Hematopoietic multipotent progenitor cell (in vitro differentiated cells): ENCODE measurements at places on chromosomes 4 and X.
A peak's percentile ranks its signal among the peaks of the same experiment; 100 is the strongest.

- DNase-seq = no peak
Measured at GRCh38 chrX:101219116-101219863, at the start of gene DRP2. TSS of gene DRP2 (plus strand) at chrX:101219786. CDS start at chrX:101231648, 11,862 bp downstream.

DNA sequence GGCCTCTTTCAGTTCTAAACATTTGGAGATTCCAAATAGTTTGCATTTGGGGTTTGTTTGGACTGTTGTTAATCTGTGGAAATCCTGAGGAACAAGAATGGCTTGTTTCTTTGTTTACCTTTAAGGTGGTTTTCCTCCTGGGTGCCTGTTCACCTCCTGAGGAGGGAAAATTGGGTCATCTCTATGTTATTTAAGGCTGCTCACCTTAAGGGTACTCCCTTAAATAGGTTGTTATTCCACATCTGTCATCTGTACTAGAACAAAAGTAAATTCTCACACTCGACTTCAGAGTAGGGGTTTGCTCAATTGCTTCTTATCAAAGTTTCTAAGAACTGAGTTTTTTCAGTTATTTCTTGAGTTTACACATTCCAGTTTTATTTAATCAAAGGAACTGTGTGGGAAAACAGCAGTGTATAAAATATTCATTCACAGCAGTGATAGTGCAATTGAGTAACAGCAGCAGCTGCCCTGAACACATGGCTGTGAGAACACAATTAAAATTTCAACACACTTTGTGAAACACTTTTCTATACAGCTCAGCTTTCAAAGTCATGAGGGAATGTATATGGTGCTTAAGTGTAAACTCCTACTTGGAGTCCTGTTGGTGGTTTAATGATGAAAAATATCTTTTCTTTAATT, 238.5 kb upstream of the PGRMC2 start:
- no peak for DNase-seq

DNA sequence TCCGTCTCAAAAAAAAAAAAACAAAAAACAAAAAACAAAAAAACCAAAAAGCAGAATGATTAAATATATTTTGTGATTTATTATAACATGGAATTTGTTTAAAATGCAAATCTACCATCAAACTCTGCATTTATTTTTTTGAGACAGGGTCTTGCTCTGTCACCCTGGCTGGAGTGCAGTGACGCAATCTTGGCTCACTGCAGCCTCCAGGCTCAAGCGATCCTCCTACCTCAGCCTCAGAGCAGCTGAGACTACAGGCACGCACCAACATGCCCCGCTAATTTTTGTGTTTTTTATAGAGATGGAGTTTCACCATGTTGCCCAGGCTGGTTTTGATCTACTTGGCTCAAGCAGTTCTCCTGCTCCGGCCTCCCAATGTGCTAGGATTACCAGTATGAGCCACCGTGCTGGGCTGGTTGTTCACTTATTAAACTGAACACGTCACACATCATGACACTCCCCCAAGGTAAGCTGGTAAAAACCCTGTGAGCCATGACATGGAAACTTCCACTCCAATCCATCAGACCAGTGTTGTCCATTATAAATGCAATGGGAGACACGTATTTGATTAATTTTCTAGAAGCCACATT, 45.7 kb downstream of the RBM47 start:
- no peak for DNase-seq

DNA sequence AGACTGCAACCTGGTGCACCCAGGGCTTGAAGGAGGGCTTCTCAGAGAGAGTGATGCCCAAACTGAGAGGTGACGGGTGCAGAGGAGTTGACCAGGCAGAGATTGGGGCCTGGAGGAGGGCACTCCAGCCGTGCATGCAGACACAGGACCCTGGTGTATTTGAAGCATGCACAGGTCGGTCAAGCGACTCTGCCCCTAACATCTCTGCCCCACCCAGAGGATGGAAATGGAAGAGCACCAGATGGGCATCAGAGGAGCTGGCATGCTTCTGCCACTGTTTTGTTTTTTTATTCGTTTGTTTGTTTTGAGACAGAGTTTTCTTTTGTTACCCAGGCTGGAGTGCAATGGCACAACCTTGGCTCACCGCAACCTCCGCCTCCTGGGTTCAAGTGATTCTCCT, 320.9 kb downstream of the EVC2 start:
- DNase-seq = no peak

DNA sequence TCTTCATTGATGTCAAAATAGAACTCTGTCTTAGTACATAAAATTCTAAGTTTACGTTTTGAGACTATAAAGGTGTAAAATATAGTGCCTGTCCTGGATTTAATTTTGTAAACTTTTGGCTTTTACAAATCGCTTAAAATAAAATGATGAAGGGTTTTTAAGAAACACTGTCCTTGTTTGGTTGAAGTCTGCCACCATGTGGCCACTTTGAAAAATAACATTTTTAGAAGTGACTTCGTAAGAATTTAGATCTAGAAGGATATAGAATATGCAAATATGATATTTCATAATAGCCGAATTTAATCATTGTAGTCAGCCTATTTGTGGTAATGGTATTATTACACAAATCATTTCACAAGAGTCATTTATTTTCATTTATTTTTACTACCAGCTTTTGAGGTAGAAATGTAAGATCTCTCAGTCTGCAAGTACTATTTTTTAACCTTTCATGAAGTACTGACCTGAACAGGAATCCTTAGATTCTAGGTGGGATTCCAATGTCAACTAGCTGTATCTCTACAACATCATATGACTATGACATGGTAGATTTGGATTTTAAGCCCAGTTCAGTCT, 31.0 kb upstream of the FAT4 start:
- DNase-seq = peak; percentile 8

- DNase-seq = peak; percentile 94
Measured at GRCh38 chr4:39469429-39470077, 10.7 kb downstream of the LIAS start.

GRCh38 chr4:93982255-93982654, 153.7 kb downstream of the ATOH1 start:
- no peak for DNase-seq

GRCh38 chr4:101972791-101973190, 182.3 kb downstream of the BANK1 start:
- DNase-seq = no peak

GRCh38 chr4:101956068-101956825, 165.7 kb downstream of the BANK1 start:
- no peak for DNase-seq

DNA sequence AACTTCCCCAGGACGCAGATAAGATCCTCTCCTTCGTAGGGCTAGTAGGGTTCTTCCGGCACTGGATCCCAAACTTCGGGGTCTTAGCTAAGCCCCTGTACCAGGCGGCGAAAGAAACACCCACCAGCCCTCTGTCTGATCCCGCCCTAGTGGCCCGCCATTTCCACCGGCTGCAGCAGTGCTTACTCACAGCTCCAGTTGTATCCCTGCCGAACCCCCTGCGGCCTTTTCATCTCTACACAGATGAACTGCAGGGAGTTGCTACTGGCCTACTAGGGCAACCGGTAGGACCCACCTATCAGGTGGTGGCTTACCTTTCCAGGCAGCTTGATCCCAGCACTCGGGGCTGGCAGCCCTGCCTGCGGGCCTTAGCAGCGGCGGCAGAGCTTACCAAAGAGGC, 961.2 kb downstream of the RPA4 start:
- DNase-seq = no peak

DNA sequence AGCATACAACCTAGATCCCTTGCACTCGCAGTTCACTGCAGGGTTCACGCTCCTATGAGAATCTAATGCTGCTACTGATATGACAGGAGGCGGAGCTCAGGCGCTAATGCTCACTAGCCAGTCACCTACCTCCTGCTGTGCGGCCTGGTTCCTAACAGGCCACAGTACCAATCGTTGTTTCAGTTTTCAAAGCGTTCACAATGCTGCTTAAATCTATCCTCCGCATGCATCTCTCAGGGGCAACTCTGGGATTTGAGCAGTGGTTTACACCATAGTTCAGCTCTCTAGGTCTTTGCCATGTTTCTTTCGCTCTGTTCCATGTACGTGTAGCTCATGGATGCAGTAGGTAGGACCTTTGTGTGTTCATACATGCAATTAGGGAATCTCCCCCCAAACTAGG, 47.2 kb downstream of the CLOCK start:
- DNase-seq = no peak

GRCh38 chrX:12790885-12791256, 341 bp upstream of the PRPS2 start:
- no peak for DNase-seq

DNA sequence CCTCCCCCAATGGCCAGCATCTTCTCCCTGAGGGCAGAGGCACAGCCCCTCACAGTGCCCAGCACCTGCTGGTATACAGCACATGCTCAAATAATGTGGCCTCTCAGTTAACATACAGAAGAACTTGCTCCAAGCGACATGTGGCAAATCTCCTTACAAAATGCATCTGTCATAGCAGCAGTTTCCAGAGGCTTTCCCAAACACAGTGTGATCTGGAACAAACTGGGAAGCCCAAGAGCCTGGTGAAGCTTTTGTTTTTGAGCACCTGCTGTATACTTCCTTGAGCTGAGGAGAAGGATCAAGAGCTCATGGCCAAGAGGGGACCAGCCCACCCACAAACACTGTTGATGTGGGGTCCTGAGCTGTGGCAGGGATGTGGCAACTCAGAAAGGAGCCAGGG, 34.8 kb upstream of the HTRA3 start:
- no peak for DNase-seq

DNA sequence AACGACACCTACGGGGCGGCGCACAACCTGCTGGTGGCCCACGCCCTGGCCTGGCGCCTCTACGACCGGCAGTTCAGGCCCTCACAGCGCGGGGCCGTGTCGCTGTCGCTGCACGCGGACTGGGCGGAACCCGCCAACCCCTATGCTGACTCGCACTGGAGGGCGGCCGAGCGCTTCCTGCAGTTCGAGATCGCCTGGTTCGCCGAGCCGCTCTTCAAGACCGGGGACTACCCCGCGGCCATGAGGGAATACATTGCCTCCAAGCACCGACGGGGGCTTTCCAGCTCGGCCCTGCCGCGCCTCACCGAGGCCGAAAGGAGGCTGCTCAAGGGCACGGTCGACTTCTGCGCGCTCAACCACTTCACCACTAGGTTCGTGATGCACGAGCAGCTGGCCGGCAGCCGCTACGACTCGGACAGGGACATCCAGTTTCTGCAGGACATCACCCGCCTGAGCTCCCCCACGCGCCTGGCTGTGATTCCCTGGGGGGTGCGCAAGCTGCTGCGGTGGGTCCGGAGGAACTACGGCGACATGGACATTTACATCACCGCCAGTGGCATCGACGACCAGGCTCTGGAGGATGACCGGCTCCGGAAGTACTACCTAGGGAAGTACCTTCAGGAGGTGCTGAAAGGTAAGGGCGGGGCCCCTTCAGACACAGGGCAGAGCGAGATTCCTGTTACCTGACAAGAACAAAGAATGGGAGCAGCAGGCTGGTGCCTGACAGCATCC, 11.7 kb downstream of the RPL9 start:
- DNase-seq = peak; percentile 84

DNA sequence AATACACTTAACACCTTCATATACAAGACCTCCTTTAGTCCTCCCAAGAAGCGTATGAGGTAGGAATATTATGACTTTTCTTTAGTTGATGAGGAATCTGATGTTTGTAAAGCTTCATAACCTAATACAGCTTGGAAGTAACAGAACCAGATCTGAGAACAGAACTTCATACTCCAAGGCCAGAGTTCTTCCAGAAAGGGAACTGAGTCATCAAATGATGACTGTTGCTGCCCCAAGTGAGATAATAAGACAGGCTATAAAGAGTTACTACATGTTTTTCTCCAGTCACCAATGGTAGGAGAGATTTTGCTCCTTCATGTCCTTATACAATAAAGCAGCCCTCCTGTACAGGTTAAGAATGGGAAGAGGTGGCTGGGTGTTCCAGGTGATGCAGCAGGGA, 74.3 kb upstream of the ANXA3 start:
- DNase-seq = no peak

DNA sequence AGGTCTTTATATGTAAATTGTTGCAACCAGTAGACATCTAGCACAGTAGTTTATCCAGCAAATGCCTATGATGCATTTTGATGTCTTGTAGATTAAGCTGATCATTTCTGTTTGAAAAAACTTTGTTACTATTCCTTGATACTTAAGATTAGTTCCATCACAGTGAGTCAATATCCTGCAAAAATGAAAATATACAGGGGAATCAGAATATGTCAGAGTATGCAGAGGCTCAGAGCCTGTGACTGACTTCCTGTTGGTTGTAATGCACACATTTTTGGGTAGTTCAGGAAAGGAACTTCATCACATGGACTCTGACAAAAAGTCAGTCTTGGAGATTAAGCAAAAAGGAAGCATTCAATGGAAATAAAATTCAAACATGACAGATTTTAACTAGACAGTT, 815.5 kb downstream of the FAT4 start:
- DNase-seq = no peak

GRCh38 chrX:101550751-101551379, 518 bp downstream of the ARMCX1 start:
- DNase-seq = peak; percentile 35

DNA sequence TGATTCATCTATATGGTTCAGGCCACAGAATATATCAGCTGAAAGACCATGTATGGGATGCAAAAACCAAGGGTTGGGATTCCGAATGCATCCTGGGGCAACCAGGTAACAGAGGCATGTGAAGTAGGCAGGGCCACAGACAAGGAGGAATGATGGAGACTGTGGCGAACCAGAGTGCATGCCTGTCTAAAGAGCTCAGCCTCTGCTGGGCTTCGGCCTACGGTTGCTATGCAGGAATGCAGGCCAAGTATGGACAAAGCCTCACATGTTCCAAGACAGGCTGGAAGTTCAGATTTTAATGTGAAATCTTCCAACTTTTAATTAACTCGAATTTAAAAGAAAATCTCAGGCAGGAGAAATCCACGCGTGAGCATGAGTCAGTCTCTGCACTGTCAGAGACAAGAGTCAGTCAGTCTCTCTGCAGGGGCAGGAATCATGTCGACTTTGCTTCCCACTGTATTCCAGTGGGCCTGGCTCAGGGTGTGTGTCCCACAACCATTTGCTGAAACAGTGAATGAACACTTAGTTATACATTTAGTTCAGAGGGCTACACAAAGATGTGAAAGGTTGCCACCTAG, 344.4 kb downstream of the UNC5C start:
- DNase-seq = no peak

- no peak for DNase-seq
Measured at GRCh38 chr4:77711469-77711868, 105.8 kb downstream of the CXCL13 start.

DNA sequence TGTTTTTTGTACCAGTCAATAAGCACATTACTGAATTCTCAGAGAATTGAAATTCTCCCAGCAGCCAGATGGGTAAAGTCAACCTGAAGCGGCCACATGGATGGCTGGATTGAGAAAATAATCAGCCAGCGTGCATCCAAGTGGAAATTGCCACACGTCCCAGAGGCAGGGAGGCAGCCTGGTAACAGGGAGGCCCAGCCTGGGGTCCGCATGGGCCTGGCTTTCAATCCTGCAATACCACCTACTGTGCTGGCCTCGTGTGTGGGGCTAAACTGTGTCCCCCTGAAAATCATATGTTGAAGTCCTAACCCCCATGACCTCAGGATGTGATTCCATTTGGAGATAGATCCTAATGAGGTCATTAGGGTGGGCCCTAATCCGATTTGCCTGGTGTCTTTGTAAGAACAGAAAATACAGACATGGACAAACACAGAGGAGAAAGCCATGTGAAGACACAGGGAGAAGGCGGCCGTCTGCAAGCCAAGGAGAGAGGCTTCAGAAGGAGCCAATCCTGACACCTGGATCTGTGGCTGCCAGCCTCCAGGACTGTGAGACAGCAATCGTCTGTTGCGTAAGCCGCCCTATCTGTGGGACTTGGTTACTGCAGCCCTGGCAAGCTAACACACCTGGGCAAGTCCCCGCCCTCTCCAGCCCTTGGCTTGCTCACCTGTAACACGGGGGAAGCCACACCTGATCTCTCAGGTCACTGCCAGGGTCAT, 90.3 kb downstream of the JAKMIP1 start:
- DNase-seq = no peak
